ENCODE measurements at places on chromosomes 1 and 21.
A peak's percentile ranks its signal among the peaks of the same experiment; 100 is the strongest.

DNA sequence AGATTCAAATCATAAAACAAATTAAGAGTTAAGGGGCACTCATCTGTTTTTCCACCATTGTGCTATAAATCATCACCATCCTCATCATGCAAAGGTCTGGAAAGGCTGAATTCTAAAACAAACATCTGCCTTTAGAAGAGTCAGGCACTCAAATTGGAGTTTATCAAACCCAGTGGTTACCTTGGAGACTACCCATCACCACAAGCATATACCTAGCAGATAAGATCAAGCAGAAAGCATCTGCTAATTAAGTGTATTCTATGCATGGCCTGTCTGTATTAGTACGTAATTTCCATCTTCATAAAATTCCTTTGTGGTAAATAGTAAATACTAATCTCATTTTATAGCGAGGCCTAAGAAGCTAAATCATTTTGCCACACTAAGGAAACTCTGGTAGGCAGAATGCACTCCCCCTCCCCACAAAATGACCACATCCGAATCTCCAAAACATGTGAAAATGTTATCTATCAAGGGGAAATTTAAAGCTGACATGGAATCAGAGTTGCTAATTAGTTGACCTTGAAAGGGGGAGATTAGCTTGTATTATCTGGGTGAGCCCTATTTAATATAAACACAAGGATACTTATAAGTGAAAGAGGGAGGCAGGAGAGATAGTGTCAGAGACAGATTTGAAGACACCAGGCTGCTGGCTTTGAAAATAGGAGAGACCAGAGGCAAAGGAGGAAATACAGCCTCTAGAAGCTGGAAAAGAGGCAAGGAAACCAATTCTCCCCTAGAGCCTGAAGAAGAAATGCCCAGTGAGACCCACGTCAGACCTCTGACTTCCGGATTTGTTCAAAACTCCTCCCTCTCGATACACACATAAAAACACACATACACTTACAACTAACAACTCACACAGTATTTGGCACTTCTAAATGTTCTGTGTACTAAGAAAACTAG is 23.2 kb downstream of the ARID4B start:
- peaks cover 57% of the 10 kb centered on the region for H3K4me1 ChIP-seq
- H3K27ac ChIP-seq, result peak overlapping the region; percentile 88

DNA sequence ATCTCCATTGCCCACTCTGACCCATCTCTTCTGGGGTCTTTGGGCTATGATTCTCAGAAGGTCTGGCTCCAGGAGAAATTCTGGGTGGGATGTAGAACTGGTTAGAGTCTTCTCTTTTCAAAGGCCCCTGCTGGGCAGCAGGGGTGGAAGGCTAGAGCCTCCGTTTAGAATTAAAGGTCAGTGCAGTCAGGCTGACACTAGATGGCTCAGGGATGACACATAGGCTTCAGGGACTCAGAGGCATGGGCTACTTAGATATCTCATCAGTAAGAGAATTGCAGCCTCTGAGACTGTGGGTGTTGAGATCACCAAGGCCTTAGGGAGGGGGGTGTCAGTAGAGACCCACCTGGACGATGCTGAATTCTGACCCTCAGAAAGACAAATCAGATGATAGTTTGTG is 12.6 kb upstream of the PPM1J start:
- DNase-seq, result no peak
- peaks cover 2% of the 10 kb centered on the region for H3K4me1 ChIP-seq
- H3K27ac ChIP-seq, result no peak overlapping the region
- no peak overlapping the region for H3K4me3 ChIP-seq
- H3K36me3 ChIP-seq, result peaks cover 4% of the 10 kb centered on the region
- H3K27me3 ChIP-seq, result peaks cover 8% of the 10 kb centered on the region

DNA sequence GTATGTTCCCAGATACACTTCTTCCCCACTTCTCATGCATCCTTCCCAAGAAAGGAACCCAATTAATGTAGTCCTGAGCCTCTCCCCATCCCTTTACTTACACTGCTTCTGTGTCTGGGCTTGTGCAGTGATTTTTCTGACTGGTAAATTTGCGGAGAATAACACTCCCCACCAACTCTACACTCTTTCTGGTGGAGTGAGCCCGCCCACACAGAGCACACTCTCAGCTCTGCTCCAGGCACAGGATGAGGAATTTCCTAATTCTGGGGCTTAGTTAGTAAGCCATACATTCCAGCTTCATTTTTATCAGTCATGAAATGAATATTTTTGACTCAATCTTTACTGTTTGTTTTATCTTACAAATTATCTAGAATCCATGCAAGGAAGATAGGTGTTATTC is 38.6 kb downstream of the FMO4 start:
- no peak overlapping the region for H3K4me3 ChIP-seq
- no peak for DNase-seq
- H3K27me3 ChIP-seq, result peaks cover 34% of the 10 kb centered on the region
- H3K4me1 ChIP-seq, result no peaks in the 10 kb centered on the region
- H3K27ac ChIP-seq, result no peak overlapping the region

DNA sequence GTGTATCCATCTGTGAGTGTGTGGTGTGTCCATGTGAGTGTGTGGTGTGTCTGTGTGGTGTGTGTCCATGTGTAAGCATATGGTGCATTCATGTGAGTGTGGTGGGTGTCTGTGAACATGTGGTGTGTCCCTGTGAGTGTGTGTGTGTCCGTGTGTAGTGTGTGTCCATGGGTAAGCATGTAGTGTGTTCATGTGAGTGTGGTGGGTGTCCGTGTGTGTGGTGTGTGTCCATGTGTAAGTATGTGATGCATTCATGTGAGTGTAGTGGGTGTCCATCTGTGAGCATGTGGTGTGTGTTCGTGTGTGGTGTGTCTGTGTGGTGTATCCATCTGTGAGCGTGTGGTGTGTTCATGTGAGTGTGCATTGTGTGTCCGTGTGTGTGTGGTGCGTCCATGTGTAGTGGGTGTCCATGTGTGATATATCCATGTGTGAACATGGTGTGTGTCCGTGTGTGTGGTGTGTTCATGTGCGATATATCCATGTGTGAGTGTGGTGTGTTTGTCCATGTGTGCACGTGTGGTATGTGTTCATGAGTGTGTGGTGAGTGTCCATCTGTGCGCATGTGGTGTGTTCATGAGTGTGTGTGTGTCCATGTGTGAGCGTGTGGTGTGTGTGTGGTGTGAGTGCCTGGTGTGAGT is 12.3 kb downstream of the SLC19A1 start:
- peaks cover 10% of the 10 kb centered on the region for H3K4me1 ChIP-seq
- no peak overlapping the region for H3K4me3 ChIP-seq
- H3K36me3 ChIP-seq, result no peaks in the 10 kb centered on the region
- no peaks in the 10 kb centered on the region for H3K27me3 ChIP-seq

DNA sequence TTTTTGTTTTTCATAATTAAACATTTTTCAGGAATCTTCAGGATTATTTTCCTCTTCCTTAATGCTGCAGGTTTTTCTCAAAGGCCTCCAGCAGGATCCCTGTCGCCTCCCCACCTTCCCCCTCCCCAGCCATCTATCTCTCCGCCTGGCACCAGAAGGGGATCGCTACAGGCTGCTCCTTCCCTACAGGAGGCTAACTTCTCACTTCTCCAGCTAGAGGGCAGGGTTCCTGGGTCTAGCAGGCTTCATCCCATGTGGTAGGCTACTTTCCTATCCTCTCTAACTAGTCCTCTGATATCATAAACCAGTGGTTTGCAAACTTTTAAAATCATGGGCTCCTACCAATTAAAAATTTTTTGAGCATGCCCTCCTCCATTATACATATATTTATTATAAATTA is 104.1 kb downstream of the KCNN3 start:
- peaks cover 45% of the 10 kb centered on the region for H3K27me3 ChIP-seq
- H3K27ac ChIP-seq, result no peak overlapping the region
- H3K4me1 ChIP-seq, result no peaks in the 10 kb centered on the region
- DNase-seq, result no peak
- no peak overlapping the region for H3K4me3 ChIP-seq
- H3K36me3 ChIP-seq, result no peaks in the 10 kb centered on the region
